Thoracic aorta (tissue), 2 donors: ENCODE measurements at places on chromosomes 7 and 10. TPM values are rescaled to one million over a fixed set of nuclear protein-coding genes. Genes with fewer than 3 reads are reported as not detected.

The ZNF488 gene
- not detected for total RNA-seq

The GPR22 gene
- not detected for total RNA-seq

The PTPRZ1 gene
- 11.7 TPM for total RNA-seq

The TUBB8 gene
- not detected for total RNA-seq

The OR2A12 gene
- not detected for total RNA-seq

The RAMP3 gene
- total RNA-seq, result 76.5 TPM

The PIP gene
- not detected for total RNA-seq

The SEMA3C gene
- total RNA-seq, result 89.2 TPM

The HKDC1 gene
- 0.14 TPM for total RNA-seq

The KAZALD1 gene
- 34.1 TPM for total RNA-seq

The SEMA3E gene
- total RNA-seq, result 15.2 TPM

The PTPRN2 gene
- total RNA-seq, result 3.1 TPM

The HMX3 gene
- not detected for total RNA-seq
